ENCODE measurements at places on chromosomes 7 and 10.
A peak's percentile ranks its signal among the peaks of the same experiment; 100 is the strongest.

GRCh38 chr10:70669015-70669414 is 3.3 kb upstream of the ADAMTS14 start:
- no peak for DNase-seq

DNA sequence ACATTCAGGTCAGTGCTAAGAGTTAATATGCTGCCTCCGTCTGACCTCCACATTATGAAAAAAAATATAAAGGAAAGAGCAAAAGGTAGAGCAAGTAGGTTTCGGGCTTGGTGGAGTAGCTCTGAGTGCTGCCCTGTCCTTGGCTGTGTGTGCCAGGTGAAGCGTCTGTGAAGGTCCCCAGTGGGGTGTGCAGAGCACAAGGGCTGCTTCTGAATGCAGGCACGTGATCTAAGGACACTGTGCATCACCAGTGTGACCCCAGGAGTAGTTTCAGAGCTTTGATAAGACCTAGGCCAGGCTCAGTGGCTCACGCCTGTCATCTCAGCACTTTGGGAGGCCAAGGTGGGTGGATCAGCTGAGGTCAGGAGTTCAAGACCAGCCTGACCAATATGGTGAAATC is 36.0 kb downstream of the KLF6 start:
- DNase-seq, result no peak

DNA sequence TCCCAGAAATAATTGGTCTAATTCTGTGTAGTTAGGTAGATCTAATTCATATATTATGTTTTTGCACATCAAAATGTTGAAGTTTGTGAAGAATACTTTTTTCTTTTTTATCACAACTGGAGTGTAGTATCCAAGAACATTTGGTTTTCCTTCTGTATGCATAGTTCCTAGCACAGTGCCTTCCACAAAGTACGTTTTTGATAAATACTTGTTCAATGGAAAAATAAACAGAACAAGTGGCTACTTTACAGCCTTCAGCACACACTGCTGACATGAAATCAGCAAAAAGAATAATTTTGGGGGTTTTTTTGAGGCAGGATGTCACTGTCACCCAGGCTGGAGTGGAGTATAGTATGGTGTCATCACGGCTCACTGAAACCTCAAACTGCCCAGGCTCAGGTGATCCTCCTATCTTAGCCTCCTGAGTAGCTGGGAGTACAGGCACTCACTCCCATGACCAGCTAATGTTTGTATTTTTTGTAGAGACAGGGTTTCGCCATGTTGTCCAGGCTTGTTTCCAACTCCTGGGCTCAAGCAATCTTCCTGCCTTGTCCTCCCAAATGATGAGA is 27.9 kb downstream of the TARP start:
- DNase-seq, result no peak

- peak; percentile 68 for DNase-seq
Observed at GRCh38 chr7:92691578-92691977, 101.4 kb upstream of the FAM133B start.

DNA sequence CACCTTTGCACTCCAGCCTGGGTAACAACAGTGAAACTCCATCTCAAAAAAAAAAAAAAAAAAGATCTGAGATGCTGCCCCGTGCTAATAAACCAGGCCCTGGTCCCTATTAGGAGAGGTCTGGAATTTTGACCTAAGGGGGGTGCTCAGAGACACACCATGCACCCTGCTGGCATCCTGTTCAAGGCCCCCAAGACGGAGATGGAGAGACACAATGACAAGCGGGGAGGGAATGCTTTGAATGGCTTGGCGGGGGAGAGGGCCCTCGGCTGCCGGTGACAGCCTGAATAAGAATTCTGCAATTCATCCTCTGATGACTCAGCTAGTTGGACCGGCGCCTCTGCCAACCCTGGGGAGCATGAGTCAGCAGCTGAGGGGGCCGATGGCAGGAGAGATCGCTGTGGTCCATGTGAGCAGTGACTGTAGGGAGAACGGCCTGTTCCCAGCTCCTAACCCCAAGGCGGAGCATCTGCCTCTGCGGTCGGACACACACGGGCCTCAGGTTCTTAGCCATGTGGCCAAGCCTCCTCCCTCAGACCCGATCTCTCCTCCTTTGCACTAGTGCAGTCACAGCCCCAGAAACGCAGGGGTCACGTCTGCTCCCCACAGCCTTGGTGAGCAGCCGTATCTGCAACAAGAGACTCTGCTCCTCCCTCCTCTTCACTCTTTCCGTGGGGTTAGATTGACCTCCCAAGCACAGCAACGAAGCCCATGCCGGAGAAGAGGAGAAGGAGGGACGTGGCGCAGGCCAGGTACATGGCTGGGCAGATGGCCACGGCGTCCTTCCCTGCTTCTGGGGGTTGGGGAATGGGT is 14.9 kb downstream of the TRIM56 start:
- DNase-seq, result peak; percentile 99

DNA sequence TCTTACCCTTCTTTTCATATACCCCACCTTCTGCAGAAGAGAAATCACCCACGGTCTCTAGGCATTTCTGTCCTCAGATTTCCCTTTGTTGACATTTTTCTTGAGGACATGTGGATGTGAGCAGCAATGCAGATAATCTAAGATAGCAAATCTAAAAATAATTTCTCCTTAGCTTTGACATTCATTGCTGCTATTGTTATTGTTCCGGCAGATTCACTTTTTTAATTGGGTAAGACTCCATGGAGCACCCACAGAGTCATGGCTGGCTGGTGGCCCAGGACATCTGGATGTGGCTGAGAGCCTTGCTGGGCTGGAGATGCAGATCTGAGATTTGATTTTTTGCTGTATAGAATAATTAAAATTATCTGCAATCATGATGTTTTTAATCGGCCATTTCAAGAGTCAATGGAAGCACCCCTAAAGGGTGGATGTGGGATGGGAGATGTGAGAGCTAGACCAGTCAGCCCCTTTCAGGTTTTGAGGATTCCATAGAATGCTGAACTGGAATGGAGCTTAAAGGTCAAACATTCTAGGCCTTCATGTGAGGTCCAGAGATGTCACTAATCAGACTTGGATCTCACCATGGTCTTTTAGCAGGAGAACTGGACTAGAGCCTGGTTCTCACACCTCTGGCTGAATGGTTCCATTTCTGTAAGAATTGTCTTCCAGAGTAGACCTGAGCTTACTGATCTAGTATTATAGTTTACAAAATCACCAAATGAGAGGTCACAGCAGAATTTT is 37.5 kb downstream of the TAS2R41 start:
- DNase-seq, result no peak

DNA sequence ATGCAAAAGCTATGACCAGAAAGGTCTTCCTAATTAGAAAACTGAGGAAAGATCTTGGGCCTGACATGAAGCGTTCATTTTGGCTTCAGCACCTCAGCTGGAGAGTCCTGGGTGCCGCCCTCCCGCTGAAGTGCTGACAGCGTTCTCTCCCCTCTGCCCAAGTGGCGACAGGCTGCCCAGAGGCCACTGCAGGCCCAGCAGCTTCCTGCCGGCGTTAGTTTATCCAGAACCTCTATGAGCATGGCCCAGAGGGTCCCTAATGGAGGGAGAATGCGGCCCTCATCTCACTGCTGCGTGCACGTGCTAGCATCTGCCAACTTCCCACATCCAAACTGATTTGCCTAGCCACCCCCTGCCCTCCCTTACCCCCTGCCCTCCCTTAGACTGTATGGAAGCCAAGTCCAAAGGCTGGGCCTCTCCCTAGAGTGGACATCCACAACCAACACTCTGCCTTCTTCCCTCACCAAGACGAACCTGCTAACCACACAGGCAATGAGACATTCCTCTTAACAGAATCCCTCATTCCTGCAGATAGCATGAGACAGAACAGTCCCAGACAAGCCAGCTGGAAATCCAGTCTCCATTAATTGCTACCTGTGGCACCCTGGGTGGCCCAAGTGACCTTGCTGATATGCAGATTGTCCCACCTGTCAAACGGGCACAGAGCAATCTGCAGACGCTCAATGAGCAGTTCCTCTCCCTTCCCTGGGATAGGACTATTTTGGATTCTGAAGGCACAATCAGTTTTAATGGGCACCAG is 108.4 kb downstream of the C10orf90 start:
- no peak for DNase-seq

DNA sequence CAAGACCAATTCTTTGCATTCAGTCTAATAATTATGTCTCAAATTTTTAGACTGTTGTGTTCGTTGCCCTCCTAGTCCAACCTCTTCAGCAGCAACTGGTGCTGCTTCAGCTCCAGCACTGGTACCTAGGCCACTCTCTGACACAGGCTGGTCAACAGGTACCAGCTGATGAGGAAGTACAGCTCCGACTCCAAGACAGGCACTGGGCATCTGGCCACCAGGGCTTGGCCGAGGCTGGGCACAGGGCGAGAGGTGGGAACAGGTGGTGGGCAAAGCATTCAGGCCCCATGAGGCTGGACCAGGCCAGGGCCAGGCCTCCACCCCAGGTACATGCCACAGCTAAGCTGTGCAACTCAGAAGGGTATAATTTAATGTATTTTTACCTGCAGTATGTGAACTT is 151.5 kb upstream of the AGR3 start:
- no peak for DNase-seq

DNA sequence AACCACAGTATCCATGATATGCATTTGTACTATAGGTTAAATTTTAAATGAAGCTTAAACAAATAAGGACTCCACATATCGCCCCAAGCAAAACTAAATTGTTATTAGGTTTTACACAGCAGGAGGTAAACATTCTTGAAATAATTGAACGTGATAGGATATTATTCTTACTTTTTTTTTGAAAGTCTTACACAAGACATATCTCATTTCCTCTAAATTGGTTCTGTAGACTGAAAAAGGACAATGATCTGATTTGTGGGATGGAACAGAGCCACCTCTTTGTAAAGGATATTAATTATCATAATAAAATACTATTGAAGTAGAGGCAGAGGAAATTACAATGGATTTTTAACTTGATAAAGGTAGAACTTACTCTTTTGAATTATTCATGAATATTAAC is 155.1 kb upstream of the SEMA3D start:
- no peak for DNase-seq

GRCh38 chr7:2621061-2621828 is 10.5 kb upstream of the TTYH3 start:
- no peak for DNase-seq

DNA sequence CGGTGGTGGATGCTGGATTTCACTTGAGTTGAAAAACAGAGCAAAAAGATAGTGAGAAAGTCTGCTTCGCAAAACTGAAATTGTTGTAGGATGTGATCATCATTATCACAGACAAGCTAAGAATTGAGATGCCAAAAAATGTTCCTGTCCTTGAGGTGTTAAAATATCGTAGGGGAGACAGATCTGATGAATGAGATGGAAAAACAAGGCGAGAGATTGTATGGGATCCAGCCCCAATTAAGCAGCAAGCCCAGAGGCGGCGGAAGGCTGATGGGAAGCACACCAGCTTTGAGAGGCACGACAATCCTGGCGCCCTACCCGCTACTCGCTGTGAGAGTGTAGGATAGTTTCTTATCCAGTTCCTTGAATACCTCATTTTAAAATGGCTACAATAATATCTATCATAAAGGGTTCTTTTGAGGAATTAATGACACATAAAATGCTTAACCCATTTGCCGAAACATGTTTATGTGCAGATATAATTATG is 131.1 kb upstream of the PTN start:
- no peak for DNase-seq

DNA sequence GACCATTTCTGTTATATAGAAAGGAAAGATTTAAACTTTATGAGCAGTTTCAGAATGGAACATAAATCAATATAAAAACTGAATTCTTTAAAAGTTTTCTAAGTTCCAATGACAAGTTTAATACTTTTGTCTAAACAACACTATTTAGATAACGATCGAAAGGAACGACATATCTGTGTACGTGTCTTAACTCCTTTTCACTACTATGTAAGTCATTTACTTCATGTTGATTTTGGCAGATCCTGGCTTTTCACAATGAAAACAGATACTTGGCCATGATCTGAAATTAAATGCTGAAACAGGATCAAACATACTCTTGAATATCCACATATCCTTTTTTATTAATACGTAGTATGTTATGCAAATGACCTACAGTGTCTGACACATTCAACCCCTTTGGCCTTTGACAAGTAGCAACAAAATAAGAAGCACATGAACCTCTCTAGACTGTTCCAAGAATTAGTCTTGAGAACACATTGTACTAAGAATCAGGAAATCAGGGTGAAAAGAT is 41.9 kb downstream of the RNLS start:
- no peak for DNase-seq

DNA sequence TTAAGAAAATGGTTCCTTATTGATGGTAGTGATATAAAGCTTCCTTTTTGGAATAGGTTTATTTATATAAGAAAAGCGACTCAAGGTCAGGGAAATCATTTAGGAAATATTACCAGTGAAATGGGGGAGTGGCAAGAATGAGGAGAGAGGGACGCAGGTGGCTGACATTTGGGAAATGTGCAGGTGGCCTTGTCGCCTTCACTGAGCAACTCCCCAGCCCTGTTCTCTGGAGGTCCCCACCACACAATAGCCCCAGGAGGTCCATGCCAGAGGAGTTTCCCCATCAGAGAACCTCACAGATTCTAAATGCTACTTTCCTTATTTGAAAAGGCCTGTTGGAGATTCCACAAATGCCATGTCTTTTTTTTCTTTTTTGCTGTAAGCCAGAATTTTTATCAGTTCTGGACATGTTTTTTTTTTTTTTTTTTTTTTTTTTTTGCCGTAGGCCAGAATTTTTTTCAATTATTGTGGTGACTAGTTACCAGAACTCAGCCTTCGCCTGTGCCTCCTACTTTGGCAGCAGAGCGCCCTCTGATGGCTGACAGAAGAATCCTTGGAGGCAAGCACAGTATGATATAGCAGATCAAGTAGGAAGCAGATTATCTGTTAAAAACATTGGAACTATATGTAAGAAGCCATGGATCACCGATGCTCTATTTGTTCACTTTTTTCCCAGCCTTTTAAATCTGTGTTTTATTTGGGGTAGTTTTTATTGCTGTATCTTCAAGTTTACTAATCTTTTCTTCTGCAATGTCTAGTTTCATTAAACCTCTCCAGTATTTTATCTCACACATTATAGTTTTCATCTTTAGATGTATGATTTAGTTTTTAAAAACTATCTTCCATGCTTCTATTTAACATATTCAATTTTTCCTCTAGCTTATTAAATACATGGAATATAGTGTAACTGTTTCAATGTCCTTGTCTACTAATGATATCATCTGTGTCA is 18.6 kb downstream of the OPALIN start:
- DNase-seq, result peak; percentile 78

- DNase-seq, result no peak
Observed at GRCh38 chr7:34041707-34042106, 136.4 kb downstream of the BMPER start.

- no peak for DNase-seq
Observed at GRCh38 chr7:137703291-137704010, 143.3 kb downstream of the DGKI start.
